ENCODE measurements at places on chromosomes 13 and 19. TPM values are rescaled to one million over a fixed set of nuclear protein-coding genes. Genes with fewer than 3 reads are reported as not detected.
A peak's percentile ranks its signal among the peaks of the same experiment; 100 is the strongest.

The HRC gene
- 4.8 TPM for total RNA-seq

The IGSF23 gene
- total RNA-seq: not detected

The SLC25A30 gene
- 31.9 TPM for total RNA-seq

The SBSN gene
- total RNA-seq: not detected

The SLC7A9 gene
- 0.26 TPM for total RNA-seq

The SRRM5 gene
- 0.51 TPM for total RNA-seq

The ELSPBP1 gene
- total RNA-seq: not detected

The BTBD2 gene
- total RNA-seq: 62.7 TPM

The PEG3 gene
- total RNA-seq: 10.3 TPM

The WDR18 gene
- 16.1 TPM for total RNA-seq

The NLRP7 gene
- total RNA-seq: not detected

DNA sequence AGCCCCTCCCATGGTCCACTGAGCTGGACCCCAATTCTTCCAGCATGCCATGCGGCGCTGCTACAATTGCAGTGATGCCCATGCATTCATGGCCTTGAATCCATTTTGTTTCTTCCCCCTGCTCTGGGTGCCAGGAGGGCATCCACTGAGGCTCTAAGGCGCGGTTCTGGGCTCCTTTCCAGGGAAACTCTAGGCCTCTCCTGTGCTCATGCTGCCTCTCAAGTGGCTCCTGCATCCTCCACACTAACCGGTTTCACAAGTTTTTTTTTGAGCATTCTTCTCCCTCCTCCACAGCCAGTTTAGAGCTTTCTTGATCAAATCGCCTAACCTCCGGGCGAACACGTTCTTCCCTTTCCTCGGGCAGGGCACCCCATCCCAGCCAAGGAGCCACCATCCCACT is 69.1 kb upstream of the FLT1 start:
- H3K4me3 ChIP-seq: no peak overlapping the region
- no peak overlapping the region for H3K27ac ChIP-seq
- H3K4me1 ChIP-seq: no peaks in the 10 kb centered on the region
- DNase-seq: no peak

GRCh38 chr19:1324249-1324805 is 38.7 kb downstream of the EFNA2 start:
- H3K36me3 ChIP-seq: no peaks in the 10 kb centered on the region
- no peak for DNase-seq
- H3K4me3 ChIP-seq: no peak overlapping the region
- H3K27me3 ChIP-seq: no peaks in the 10 kb centered on the region

DNA sequence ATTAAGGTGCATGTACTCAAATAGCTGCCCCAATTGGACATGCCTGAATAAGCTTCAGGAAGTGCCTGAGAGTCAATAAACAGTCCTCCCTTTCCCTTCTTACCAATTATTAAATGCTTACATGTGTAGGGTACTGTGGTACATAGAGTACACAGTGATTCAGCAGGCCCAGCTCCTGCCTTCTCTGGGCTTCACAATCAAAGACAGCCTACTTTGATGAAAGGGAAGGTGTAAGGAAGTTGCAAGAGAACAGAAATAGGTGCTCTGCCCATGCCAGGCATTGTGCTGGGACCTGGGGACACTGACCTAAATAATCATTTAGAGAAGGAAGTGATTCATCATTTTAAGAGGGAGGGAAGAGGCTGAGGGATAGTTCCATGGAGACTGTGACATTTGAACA is 17.2 kb downstream of the FRY start:
- DNase-seq: no peak
- H3K4me3 ChIP-seq: no peak overlapping the region
- H3K4me1 ChIP-seq: no peaks in the 10 kb centered on the region
- H3K27ac ChIP-seq: no peak overlapping the region
- no peaks in the 10 kb centered on the region for H3K27me3 ChIP-seq
- H3K36me3 ChIP-seq: peaks cover 4% of the 10 kb centered on the region

DNA sequence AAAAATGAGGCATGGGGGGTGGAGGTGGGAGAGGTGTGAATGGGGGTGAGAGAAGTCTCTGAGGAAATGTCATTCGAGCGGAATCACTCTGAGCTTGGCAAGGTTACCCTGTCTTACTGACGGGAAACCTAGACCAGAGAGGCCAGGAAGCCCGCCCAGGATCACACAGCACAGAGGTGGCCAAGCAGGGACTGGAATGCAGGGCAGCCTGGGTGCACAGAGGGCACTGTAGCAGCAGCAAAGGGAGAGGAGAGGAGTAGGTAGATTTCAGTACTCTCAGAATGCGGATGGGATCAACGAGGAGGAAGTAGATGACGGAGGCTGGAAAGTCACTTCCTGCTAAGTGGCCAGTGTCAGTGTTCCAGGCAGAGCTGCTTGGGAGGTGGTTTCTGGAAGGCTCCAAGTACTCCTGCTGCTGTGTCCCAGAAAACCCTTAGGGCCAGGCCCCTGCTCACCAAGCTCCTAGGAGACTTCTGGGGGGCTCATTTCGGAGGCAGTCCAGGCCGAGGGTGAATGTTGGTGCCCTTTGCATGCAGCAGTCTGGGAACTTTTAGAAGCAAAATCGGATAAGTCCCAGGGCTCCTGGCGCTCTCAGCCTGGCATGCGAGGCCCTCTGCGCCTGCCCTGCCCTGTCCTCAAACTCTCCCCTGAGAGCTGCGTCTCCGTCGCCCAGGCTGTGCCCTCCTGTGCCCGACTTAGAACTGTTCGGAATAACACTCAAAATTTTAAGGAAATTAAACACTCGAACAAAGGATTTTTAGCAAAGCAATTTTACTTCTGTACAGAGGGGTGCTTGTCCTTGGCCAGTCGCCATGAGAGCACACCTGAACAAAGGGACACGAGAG is 33.5 kb downstream of the DNM2 start:
- no peaks in the 10 kb centered on the region for H3K4me1 ChIP-seq
- no peaks in the 10 kb centered on the region for H3K36me3 ChIP-seq
- peak overlapping the region; percentile 14 for H3K27ac ChIP-seq
- H3K27me3 ChIP-seq: no peaks in the 10 kb centered on the region
- no peak overlapping the region for H3K4me3 ChIP-seq

DNA sequence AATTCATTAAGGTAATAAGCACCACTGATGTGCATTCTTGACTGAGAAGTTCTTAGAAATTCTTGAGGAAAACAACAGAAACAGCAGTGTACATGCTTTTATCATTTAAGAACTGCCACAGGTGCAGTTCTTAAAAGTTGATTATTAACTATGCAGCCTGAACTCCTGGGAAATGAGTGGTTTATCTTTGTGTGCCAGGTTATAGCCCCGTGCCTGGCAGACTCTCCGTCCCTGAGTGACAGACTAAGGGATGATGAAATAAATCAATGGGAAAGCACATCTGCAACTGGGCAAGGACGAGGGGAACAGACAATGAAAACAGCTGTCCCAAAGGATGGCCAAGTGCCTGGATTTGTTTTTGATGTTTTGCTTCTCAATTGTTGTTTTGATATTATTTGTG is 84.4 kb upstream of the SPATA13 start:
- H3K36me3 ChIP-seq: no peaks in the 10 kb centered on the region
- H3K4me3 ChIP-seq: no peak overlapping the region
- DNase-seq: no peak
- H3K27ac ChIP-seq: peak overlapping the region; percentile 57
- no peaks in the 10 kb centered on the region for H3K4me1 ChIP-seq
- no peaks in the 10 kb centered on the region for H3K27me3 ChIP-seq

GRCh38 chr19:6021878-6022569 is 44.1 kb upstream of the RANBP3 start:
- H3K4me3 ChIP-seq: no peak overlapping the region
- H3K27ac ChIP-seq: no peak overlapping the region
- H3K4me1 ChIP-seq: no peaks in the 10 kb centered on the region
- no peaks in the 10 kb centered on the region for H3K36me3 ChIP-seq

- DNase-seq: peak; percentile 48
- peaks cover 2% of the 10 kb centered on the region for H3K4me1 ChIP-seq
- H3K36me3 ChIP-seq: peaks cover 3% of the 10 kb centered on the region
- no peaks in the 10 kb centered on the region for H3K27me3 ChIP-seq
- H3K27ac ChIP-seq: peak overlapping the region; percentile 68
Measured at GRCh38 chr19:46350029-46350757, 3.3 kb downstream of the PPP5C start.

DNA sequence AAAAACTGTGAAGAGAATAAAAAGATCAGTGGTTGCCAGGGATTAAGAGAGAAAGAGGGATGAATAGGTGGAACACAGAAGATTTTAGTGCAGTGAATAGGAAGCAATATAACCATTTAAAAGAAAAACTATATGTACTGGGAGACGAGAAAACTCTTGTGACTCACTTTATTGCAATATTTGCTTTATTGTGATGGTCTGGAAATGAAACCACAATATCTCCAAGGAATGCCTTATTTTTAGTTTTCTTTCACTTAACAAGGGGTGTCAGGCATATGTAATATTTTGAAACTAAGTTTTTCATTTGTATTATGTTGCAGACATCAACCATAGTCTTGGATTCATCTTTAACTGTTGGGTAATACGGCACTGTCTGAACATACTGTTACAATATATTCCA is 1308.2 kb downstream of the PCDH9 start:
- no peaks in the 10 kb centered on the region for H3K27me3 ChIP-seq
- no peak overlapping the region for H3K27ac ChIP-seq
- no peaks in the 10 kb centered on the region for H3K36me3 ChIP-seq
- no peaks in the 10 kb centered on the region for H3K4me1 ChIP-seq
- no peak for DNase-seq

DNA sequence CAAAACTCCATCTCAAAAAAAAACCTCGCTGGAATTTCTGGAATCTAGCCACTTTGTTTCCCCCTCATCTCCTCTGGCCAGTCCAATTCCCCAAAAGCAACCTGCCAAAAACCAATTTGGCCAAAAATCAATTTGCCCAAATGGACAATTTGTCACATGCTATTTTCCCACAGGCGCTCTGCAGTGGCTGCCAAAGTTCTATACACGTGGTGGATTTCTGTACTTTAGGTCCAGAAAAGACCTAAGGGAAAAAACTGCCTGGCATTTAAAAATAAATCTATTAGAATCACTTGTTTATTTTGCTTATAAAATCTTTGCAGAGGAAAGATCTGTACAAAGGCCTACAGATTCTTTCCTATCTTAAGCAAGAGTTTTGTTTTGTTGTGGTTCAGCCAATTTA is 79.4 kb downstream of the MAP4K1 start:
- no peak for DNase-seq
- no peak overlapping the region for H3K27ac ChIP-seq
- no peaks in the 10 kb centered on the region for H3K27me3 ChIP-seq
- H3K4me1 ChIP-seq: no peaks in the 10 kb centered on the region

DNA sequence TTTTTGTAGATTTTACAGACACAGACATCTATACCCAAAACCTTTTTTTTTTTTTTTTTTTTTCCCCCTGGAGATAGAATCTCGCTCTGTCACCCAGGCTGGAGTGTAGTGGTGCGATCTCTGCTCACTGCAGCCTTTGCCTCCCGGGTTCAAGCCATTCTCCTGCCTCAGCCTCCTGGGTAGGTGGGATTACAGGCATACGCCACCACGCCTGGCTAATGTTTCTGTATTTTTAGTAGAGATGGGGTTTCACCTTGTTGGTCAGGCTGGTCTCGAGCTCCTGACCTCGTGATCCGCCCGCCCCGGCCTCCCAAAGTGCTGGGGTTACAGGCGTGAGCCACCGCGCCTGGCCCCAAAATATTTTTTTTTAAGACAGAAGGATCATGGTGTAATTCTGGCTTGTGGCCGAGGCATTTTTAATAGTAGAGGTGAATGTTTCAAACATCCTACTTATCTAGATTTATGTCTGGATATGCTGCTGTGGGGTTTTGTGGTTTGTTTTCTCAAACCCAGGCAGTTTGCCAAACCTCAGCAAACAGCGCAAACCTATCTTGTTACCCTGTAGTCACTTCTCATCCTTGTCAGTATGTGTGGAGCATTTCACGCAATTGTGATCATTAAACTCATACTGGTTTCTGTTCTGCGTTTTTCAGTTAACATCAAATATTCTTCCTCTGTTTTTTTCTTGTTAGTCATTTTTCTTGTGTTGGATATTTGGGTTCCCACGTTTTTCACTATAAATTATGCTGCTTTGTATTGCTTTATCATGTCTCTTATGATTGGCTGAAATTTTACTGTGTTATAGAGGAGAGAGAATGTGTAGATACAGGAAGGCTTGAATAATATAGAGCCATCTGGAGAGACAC is 36.2 kb upstream of the GARRE1 start:
- H3K36me3 ChIP-seq: peaks cover 10% of the 10 kb centered on the region
- no peaks in the 10 kb centered on the region for H3K27me3 ChIP-seq
- no peak for DNase-seq
- no peak overlapping the region for H3K27ac ChIP-seq

DNA sequence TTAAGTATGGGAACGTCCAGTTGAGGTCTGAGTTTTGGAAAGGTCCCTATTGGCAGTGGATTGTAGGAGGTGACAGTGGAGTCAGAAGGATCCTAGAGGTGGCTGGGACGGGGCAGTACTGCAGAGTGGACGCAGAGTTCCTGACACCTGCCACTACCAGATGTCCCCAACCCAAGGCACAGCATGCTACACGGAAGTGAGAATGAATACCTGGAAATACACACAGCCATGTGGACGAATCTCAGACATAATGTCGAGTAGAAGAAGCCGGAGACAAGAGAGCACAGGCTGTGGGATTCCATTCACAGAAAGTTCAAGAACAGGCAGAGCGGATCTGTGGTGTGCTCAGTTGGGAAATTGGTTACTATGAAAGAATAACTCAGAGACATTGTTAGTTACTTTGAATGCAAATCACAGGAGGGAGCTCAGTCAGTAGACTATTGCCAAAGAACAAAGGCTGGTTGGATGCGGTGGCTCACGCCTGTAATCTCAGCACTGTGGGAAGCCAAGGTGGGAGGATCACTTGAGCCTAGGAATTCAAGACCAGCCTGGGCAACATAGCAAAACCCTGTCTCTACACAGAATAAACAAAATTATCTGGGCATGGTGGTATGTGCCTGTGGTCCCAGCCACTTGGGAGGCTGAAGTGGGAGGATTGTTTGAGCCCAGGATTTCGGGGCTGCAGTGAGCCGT is 37.4 kb downstream of the RYR1 start:
- H3K4me3 ChIP-seq: no peak overlapping the region
- H3K27ac ChIP-seq: no peak overlapping the region
- no peaks in the 10 kb centered on the region for H3K36me3 ChIP-seq
- no peaks in the 10 kb centered on the region for H3K27me3 ChIP-seq
- DNase-seq: no peak

DNA sequence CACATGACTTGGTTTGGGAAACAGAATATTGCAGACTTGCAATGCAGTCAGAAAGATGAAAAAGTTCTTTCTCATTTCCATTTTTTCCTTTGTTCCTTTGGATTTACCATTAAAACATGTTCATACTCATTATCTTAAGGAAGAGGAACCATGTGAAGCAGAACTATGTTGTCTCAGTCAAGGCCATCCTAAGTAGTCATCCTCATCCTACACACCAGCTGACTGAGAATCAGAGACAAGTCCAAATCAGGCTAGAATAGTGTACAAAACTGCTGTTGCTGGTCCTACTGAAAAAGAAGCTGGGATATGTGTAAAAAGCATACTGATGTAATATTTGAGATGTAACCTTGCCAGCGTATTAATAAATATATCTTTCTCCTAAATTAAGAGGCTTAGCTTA is 433.4 kb downstream of the SLITRK5 start:
- H3K36me3 ChIP-seq: no peaks in the 10 kb centered on the region
- no peaks in the 10 kb centered on the region for H3K4me1 ChIP-seq
- no peak for DNase-seq
- H3K27me3 ChIP-seq: no peaks in the 10 kb centered on the region
